Naive thymus-derived CD8-positive, alpha-beta T cell (primary cell): ENCODE measurements at places on chromosomes 5 and 9.

DNA sequence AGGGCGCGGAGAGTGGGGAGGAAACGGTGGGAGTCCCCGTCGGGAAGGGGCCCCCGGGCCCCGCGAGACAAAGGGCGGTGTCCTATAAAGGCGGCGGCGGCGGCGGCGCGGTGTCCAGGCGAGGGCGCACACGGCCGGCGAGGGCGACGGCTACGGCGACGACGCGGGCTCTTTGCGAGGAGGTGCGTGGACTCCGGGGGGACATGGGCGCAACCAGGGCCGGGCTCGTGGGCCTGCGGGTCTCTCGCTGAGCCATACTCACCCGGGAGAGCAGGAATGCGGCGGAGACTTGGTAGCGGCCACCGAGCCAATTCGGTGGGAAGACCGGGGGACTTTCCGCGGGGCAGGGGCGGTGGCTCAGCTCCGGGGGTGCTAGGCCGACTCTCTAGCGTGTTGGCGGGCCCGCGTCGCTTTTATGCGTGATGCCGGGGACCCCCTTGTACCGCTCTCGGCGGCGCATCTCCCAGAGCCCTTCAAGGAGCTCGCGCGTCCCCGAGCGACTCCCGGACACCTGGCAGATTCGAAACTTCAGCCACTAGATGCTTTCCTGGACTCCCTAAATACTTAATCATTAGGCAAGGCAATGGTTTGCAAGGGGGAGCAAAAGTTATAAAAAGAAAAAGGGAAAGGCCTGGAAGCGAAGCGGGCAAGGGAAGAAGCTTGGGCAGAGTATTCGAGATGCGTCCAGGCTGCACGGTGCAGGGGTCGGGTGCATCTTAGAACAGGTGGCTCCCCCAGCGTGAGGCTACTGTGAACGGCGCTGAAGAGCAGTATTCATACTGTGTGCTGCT is 5.9 kb upstream of the TAL2 start:
- DNase-seq, result no peak

DNA sequence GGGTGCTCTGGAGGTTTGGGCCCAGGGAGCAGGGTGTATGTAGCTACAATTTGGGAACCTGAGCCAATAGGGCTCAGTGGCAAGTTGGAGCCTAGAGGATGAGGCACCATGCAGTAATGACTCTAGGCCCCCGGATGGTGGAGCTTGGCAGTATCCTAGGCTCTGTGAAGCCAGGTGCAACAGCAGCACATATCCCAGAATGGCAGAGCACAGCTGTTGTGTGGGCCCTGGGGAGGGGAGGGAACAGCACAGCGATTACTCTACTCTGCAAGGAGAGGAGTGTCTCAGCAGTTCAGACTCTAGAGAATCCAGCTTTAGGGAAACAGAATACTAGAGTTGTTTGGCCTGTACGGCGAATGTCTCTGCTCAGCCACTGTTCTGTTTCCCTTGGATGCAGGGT is 56.1 kb downstream of the LRRTM2 start:
- no peak for DNase-seq

DNA sequence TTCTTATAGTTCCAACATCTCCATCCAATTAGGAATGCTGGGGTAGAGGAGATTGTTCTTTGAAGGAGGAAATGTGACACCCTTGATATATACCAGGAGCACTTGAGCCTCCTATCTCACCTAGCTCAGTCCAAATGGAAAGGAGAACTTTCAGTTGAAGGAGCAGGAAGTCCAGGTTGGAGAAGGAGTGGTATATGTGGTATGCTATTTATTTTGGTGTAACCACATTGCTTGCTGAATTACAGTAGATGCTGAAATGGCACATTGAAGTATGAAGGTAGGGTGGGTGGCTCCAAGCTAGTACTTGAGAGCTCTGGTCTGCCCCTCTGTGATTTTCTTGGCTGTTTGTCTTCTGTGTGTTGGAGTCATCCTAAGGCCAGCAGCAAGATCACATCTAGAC is 6.1 kb downstream of the CSNK1G3 start:
- no peak for DNase-seq

GRCh38 chr5:23269981-23270380 is 237.4 kb upstream of the PRDM9 start:
- DNase-seq, result no peak

- DNase-seq, result no peak
Observed at GRCh38 chr5:40391642-40392041, 288.1 kb upstream of the PTGER4 start.

DNA sequence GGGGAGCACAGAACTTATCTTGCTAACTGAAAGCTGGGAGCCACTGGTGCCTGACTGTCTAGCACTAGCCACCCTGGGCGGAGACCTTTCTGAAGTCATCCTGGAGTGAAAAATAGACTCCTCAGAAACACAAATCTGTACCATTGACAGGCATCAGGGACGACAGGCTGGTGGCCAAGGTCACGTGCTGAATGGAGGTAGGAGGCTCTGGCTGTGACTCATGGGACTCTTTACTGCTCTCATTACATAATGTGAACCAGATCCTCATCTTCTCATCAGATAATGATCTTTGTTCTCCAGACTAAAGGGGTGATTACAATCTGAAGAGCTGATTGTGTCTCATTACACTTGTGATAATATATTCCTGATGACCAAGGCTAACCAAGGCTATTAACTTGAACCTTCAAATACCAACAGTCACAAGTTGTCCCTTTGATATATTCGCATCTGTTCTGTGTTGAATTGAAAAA is 91.8 kb downstream of the SEMA5A start:
- DNase-seq, result no peak

DNA sequence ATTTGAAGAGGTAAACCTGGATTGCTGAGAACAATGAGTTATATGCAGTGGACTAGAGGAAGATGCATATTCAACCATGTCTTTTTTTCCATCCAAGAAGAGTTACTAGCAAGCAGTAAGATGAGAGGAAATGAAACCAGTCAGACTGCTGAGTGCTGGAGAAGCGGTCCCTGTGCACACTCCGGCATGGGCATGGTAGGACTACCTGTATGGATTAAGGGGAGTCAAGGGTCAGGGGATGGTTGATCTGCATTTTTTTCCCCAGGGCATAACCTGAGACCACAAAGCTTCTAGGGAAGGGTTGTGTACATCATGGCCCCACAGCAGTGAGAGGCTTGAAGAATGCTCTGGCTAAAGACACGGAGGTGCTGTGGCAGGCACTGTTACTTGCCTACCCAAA is 76.6 kb upstream of the ZNF169 start:
- DNase-seq, result no peak

- no peak for DNase-seq
Observed at GRCh38 chr5:140126315-140127012, 727 bp downstream of the IGIP start.

DNA sequence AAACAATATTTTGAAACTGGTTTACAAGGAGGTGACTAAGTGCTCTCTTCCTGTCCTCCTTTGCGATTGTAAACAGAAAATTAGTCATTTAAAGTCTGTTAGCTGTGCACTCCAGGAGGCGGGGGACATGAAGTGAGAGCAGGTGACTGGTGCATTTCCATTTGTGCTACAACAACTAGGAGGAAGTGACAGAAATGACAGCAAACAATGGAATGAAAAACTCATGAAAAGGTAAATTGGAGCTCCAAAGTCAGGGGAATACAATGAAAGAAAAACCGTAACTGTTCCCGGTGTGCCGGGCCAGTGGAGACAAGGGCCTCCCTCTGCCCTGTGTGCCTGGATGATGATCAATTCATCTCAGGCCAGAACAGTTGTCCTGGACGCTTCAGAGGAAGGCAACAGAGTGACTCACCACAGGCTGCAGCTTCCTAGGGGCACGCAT is 439.9 kb downstream of the GADD45G start:
- no peak for DNase-seq

DNA sequence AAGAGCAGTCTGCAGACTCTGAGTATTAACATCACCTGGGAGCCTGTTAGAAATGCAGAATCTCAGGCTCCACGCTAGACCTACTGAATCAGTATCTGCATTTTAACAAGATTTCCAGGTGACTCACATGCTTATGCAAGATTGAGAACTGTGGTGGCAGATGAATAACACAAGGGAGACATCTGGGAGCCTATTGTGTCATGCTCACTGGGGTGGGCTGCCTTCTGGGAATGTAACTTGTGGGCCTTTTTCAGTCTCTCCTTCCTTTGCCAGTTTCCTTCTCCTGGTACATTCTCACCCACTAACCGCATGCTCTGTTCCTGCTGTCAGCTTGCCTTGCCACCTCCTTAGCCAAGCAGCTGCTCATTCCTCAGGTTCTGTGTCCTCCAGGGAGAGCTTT is 176.6 kb upstream of the C9orf72 start:
- DNase-seq, result no peak

- no peak for DNase-seq
Observed at GRCh38 chr5:115202952-115203351, 33.2 kb upstream of the TRIM36 start.

DNA sequence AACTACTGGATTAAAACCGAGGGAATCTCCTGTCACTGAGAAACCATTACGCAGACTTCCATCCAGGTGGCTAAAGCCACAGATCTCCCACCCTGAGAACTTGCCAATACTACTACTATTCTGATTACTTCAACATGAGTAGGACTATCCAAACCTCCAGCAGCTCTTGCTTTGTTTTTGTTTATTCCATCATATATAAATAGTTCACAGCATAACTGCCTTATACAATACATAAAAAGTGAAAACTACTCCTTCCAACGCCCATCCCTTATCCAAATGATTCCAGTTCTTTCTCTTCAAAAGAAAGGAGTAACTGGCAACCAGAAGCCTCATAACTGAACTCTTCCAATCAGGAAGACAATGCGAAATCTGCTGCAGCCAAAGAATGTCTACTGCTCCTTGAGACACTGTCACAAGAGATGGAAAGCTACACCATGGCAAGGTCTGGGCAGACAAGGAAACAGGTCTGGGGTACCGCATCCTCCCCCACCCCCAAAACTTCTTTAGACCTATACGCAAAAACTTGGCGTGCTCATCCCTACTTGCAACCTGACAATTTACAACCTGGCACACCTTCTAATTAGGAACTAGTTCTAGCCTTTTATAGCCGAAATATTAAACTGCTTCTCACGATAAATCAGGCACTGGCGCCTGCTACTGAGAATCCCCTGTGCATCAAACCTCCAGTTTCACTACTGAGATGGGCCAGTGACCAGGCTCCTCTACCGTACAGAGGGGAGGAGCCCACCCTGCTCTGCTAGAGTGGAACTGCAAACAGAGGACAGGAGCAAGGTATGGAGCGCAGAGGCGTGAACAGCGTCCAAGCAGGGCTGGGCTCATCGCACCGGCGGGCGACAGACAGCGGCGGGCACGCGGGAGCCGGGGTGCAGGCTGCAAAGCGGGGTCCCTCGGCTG is 986 bp downstream of the PLPP1 start:
- no peak for DNase-seq

- no peak for DNase-seq
Observed at GRCh38 chr9:105432247-105432842, 15.5 kb upstream of the FSD1L start.

DNA sequence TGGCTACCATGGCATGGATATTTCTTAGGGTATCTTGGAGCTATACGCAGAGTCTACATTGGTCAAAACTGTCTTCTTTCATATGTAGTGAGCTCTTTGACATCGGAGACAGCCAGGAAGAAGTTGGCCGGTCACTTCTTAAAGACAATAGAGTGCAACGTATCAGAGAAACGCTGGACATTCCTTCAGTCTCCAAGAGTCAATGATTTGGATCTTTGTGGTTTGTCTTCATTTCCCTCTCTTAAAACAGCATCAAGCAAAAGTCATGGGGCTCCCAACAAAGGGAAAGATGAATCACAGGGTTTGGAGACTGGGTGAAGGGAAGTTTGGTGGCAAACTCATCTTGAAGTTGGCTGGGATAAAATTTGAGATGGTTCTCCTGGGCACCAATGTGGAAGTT is 320.1 kb downstream of the AGTPBP1 start:
- DNase-seq, result no peak

- DNase-seq, result no peak
Observed at GRCh38 chr9:24257726-24258125, 288.0 kb downstream of the IZUMO3 start.

DNA sequence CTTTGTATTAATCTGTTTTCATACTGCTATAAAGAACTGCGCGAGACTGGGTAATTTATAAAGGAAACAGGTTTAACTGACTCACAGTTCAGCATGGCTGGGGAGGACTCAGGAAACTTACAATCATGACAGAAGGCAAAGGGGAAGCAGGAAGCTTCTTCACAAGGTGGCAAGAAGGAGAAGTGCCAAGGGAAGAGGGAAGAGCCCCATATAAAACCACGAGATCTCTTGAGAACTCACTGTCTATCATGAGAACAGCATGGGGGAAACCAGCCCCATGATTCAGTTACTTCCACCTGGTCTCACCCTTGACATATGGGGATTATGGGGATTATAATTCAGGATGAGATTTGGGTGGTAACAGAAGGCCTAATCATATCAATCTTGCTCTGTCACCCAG is 60.9 kb upstream of the CHD1 start:
- no peak for DNase-seq

- no peak for DNase-seq
Observed at GRCh38 chr5:4027088-4027734, 431.6 kb downstream of the IRX1 start.

DNA sequence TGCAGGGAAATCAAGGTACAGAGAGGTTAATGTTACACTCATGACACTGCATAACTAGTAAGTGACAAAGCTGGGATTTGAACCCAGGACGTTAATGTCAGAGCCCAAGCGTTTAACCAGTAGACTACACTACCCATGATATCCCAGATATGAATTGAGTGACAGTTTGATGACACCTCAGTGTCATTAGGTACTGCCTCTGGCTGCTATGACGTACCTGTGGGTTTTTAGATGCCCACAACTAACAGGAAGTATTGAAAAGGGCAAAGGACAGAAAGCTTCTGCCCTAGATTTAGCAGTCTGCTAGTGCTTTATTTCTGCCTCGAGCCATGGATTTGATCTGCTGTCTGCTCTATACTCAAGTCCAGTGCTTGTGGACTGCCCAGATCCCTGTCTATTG is 56.2 kb downstream of the GLRA1 start:
- DNase-seq, result no peak

DNA sequence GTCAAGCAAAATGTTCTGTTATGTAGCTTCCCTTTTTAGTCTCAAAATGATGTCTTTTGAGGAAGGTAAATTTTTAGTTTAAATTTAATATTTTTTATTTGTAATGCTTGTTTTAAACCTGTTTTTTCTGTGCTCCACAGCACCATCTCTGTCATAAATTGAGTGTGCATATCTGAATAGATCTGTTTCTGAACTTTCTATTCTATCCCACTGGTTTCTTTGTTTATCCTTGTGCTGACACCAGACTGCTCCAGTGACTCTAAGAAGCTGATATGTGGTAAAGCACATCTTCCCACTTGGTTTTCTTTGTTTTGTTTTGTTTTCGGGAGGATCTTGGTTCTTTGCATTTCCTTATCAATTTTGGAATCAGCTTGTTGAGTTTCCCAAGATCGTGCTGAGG is 7.1 kb upstream of the RNF145 start:
- DNase-seq, result no peak

DNA sequence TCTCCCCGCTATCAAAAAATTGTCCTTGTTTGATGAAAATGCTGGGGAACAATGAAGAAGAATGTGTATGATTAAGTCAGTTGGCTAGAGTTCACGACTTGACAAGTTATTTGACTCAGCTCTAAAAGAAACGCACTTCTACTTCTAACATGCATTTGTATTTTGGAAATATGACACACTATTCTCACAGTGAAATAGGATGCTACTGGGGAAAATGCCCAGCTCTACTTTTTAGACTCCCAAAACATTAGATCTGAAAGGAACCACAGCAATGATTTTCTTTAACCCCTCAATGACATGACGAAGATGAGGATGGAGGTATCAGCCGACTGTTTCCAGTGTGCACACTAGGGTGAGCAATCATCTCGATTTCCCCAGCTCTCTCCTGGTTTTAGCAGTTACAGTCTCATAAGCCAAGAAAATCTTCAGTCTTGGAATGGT is 83.6 kb upstream of the PCSK1 start:
- DNase-seq, result no peak
